Activated CD8-positive, alpha-beta memory T cell treated with anti-CD3 and anti-CD28 coated beads for 4 hours (primary cell): ENCODE measurements at places on chromosomes 13 and 19.

- no peak for DNase-seq
Observed at GRCh38 chr19:41930926-41931592, 2.8 kb upstream of the ERFL start.

- DNase-seq, result no peak
Observed at GRCh38 chr19:38003438-38004185, 96.6 kb downstream of the SIPA1L3 start.

GRCh38 chr13:94880463-94880862 lies 168.1 kb upstream of the SOX21 start:
- DNase-seq, result no peak

DNA sequence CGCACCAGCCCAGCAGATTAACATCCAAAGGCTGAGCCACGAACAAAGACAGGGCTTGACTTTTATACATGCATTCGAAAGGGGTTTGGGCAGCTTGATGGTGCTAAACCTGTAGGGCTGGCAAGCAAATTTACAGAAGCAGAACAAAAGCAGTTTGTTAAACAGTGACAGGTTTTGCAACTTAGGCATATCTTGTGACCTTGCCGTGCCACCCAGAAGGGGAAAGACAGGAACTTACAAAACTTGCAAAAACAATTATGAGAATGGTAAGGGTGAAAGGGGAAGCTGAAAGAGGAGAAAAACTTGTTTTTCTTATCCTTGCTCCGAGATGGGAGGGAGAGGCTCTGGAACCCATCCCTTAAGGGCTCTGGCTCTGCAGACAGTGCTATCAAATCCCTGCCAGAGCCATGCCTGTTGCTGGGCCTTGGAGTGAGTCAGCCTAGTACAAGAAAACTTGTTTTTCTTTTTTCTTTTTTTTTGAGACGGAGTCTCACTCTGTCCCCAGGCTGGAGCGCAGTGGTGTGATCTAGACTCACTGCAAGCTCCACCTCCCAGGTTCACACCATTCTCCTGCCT lies 1325.2 kb upstream of the PRR20A start:
- DNase-seq, result no peak

DNA sequence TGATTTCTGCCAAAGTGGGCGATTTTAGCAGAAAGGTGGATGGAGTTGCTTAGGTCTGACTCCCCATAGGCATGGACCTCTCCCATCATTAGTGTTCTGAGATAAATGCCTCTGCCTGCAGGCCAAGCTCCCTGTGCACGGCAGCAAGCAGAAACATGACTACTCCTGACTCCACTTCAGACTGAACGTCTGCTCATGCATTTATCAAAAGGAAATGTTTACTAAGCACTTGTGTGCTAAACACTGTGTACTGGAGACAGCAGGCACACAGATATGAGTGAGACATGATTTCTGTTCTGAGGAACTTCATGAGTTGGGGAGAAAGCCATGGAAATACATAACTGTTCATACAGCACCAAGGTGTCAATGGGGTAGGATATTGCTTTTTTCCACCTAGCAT lies 149.6 kb downstream of the MIPEP start:
- no peak for DNase-seq

DNA sequence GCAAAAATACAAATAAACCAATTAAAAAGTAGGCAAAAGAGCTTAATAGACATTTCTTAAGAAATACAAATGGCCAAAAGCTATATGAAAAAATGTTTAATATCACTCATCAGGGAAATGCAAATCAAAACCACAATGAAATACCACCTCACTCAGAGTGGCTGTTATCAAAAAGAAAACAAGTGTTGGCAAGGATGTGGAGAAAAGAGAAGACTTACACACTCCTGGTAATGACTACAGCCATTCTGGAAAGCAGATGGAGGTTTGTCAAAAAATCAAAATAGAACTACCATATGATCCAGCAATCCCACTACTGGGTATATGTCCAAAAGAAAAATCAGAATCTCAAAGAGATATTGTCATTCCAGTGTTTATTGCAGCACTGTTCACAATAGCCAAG lies 223.5 kb upstream of the SLC10A2 start:
- DNase-seq, result no peak

DNA sequence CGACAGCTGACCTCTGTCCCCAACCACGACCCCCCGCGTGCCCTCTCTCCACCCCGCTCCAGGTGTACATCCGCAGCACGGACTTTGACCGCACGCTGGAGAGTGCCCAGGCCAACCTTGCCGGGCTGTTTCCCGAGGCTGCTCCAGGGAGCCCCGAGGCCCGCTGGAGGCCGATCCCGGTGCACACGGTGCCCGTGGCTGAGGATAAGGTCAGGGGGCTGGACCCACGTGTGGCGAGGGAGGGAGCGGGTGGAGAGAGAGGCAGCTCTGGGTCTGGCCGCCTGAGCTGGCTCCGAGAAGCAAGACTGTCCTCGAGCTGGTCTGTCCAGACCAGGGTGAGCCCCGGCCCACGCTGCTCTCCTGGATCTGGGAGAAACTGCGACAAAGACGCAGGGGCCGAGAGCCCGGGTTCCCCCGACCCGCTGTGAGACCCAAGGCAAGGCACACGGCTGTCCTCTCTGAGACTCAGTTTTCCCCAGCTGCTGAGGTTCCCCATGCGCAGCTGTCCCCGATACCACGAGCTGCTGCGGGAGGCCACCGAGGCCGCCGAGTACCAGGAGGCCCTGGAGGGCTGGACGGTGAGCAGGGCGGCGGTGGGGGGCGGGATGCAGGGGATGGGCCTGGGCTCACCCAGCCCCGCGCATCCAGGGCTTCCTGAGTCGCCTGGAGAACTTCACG lies 1.5 kb downstream of the ACP4 start:
- no peak for DNase-seq

GRCh38 chr19:8569066-8569771 lies 8.0 kb downstream of the MYO1F start:
- peak; percentile 47 for DNase-seq

- DNase-seq, result no peak
Observed at GRCh38 chr19:15432018-15432494, 13.3 kb upstream of the AKAP8L start.

- no peak for DNase-seq
Observed at GRCh38 chr19:29172302-29172701, 40.6 kb downstream of the UQCRFS1 start.

DNA sequence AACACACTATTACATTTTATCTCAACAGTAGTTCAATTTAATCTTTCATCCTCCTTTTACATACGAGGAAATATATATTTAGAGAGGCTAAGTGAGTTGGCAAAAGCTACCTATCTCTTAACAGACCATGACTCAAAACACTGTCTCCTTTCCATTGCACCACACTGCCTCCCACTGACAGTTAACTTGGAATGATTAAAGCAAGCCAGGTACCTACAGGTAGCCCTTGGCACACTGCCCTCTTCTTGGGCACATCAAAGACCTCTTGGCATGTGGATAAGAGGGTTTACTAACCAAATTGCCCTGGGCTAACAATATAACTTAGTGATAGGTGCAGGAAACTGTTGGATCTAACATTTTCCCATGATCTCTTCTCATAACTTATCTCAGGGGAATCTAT lies 1.8 kb downstream of the ABHD13 start:
- no peak for DNase-seq

DNA sequence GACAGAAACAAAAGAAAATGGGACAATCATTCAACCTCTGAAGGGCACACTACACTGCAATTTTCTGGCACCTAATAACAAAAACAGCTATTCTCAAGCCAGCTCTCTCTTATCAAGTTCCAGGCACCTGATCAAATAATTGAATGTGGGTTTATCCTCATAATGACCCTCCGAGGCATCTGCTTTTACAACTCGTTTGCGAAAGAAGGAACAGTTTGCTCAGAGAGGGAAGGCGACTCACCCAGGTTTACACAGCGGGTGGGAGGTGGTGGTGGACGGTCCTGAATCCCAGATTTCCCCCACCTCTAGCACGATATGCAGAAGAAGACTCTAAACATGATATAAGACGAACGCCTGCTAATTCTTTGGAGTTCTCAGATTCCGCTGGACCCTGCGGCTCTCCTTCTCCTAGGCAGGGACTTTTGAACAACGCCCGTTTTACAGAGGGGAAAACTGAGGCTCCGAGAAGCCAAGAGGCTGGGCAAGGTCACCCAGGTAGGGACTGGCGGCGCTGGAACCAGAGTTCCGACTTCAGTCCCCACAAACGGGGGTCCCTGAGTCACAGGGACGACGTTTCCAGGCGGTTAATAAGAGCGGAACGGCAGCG lies 641 bp downstream of the SGTA start:
- DNase-seq, result no peak

DNA sequence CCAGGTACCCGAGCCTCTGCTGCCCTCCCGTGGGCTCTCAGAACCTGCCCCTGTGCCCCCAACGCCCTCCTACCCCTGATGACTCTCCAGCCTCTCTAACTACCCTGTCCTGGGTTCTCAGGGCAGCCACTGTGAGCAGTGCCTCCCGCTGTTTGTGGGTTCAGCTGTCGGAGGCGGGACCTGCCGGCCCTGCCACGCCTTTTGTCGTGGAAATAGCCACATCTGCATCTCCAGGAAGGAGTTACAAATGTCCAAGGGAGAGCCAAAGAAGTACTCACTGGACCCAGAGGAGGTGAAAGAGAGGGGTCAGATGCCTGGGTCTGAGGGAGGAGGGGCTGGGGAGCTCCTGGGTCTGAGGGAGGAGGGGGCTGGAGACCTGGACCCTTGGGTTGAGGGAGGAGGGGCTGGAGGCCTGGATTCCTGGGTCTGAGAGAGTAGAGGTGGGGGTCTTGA lies 20.0 kb downstream of the CNFN start:
- no peak for DNase-seq

DNA sequence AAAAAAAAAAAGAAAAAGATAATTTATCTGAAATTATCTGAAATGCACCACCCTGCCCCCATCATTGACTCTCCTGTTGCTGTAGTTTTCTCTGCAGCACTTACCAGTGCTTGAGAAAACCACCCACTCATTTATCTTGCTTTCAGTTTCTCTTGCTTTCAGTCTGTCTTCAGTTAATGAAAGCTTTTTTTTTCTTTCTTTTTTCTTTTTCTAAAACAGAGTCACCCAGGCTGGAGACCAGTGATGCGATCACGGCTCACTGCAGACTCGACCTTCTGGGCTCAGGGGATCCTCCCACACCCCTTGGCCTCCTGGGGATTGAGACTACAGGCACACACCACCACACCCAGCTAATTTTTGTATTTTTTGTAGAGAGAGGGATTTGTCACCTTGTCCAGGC lies 4.3 kb upstream of the ACP5 start:
- DNase-seq, result no peak

DNA sequence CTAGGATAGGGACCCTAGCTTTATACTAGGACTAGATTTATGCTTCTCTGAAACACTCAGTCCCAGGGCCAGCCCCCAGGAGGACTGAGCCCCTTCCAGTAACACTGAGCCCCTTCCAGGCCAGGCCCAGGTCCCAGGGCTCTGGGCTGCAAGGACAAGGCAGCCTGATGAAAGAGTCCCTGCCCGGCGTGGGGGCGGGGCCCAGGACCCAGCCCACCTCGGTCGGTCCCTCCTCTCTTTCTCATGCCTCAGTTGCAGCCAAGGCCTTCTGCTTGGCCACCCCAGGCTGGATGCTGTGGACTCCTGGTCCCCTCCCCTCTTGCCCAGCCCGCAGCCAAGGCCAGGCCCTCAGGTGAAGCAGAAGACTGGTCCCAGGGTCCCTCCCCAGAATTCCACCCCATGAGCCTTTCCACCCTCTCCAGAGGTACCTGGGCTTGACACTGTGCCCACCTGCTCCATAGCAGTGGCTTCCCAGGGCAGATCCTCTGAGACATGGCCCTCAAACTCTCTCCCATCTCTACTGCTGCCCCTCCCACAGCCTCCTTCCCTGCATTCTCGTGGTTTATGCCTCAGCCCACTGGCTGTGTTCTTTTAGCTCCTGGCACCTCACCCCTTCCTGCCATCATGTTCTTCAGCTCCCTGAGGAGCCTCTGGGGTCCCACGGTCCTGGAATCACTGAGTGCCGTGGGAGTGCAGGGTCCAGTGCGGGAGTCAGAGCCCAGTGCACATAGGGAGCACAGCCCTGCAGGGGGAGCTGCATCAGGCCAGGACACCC lies 53.6 kb upstream of the C1QTNF9B start:
- no peak for DNase-seq

GRCh38 chr19:11237321-11237720 lies 2.1 kb upstream of the ANGPTL8 start:
- DNase-seq, result no peak

DNA sequence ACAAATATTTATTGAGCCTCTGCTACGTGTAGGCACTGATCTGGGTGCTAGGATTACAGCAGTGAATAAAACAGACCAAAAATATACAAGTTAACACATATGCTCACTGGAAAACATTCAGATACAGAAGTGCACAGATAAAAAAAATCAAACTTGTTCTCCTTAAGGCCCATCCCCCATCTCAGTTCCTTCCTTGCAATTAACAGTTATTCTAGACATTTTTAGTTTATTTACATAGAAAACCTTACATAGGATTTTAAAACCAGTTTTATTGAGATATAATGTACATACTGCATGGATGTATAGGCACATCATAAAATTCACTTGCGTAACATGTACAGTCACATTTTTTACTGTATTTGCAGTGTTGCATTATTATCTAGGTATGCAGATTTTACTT lies 36.5 kb upstream of the HMGB1 start:
- DNase-seq, result no peak

GRCh38 chr13:109166804-109167203 lies 537.4 kb downstream of the MYO16 start:
- DNase-seq, result no peak

GRCh38 chr19:12880551-12881171 lies 588 bp downstream of the DNASE2 start:
- DNase-seq, result no peak

DNA sequence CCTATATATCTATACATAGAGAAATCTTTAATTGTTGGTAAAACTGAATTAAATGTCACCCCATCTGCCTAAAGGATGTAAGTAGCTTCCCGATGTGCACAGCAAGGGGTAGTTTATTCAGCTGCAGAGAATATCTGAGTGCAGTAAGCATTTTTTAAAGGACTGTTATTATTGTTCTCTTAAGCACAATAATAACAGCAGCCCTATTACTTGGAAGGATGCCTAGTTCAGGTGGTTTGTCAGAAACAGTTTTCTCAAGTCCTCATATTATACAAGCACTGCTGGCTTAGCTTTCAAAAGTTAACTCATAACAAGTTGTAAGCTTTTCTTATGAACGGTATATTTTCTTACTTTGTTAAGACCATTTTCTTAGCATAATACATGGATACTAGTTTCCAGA lies 142.6 kb downstream of the CRYL1 start:
- no peak for DNase-seq

GRCh38 chr13:95083066-95083465 lies 218.2 kb downstream of the ABCC4 start:
- DNase-seq, result no peak

DNA sequence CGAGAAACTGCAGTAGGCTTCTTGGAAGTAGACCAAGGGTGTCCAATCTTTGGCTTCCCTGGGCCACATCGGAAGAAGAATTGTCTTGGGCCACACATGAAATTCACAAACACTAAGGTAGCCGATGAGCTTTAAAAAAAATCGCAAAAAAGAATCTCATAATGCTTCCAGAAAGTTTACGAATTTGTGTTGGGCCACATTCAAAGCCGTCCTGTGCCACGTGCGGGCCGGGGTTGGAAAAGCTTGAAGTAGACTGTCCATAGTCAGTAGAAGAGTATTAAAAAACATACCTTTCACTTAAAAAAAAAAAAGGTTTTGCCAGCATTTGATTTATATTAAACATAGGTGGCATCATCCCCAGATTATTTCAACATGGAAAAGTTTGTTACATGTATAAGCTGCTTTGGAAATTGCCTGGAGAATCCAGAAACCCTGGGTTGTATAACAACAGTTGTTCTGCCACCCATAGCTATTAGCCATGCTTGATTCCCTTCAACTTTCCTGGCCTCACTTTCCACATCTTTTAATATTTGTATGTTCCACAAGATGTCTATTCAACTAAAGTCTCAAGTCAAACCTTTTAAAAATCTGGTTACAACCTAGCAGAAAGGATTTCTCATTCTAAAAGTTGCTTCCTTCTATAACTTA lies 1.0 kb downstream of the IFT88 start:
- DNase-seq, result no peak
